Hippocampal formation (tissue), 2 donors: ENCODE measurements at places on chromosomes 2 and 18.

DNA sequence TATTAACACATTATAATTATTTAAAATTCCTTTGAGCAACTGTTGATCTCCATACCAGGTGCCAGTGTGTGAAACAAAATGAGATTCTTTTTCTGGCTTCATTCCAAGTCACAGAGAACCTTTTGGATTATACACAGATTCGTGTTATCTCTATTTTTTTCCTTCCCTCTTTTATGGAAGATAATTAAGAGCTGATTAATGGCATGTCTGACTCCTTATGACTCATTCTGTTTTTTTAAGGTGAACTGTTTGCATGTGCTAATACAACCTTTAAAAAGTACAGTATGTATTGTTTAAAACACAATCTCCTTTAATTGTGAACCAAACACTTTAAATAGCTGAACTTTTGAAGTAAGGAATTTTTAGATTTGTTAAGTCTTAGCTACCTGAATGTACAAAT lies 39.3 kb downstream of the PELI1 start:
- DNase-seq: no peak

GRCh38 chr2:170420961-170421687 lies 243.2 kb downstream of the MYO3B start:
- no peak for DNase-seq

DNA sequence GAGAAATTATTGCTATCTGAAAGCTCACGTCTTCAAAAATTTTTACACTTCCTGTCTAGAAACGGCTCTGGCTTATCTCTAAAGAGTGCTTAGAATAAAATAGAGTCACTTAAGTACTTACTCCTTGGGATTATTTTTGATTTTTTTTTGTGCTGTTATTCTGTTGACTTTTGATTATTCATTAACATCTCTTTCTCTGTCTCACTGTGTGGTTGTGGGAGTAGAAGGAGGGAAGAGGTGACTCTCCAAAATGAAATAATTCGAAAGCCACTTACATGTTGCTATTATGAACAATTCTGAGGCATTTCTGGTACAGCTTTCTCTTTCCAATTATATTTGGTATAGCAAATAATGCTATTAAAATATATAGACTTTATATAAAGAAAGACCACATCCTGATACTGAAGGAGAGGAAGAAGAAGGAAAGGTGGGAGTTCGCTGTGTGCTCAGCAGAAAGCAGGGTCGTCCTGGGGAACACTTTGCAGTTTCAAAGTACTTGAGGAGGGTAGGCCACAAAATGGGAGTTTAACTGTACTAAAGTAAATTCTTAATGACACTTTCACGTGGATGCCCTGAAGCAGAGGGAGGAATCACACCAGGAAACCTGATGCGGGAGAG lies 9.6 kb upstream of the MMADHC start:
- DNase-seq: no peak

DNA sequence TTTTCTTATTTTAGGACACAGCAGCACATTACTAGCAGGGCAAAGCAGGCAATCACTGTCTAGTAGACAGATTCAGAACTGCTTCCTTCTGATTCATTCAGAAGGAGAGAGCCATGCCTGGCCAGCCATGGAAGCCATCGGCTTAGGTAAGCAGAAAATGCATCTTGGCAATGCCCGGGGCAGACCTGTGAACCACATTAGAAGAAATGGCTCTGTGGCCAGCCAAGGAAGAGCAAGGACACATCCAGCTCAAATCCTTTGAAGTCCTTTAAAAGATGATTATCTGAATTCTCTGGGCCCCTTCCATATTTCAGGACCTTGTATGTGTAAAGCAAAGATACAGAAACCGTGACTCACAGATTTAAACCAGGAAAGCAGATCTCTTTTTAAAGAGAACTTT lies 227.4 kb downstream of the PID1 start:
- DNase-seq: no peak

DNA sequence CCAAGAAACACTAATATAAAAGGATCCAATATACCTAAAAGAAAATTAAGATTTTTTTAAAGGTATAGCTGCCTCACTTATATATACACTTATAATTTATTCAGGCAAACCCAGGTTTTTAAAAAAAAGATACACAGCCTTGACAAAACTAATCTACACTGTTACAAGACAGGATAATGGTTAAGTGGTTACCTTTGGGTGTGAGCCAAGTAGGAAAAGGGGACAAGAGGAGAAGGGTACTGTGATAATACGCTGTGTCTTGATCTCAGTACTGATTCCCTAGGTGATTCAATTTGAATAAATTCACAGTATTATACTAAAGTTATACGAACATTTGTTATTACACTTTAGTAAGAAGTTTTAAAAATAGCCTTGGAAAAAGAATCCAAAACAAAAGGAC lies 30.6 kb downstream of the KLHL41 start:
- no peak for DNase-seq

DNA sequence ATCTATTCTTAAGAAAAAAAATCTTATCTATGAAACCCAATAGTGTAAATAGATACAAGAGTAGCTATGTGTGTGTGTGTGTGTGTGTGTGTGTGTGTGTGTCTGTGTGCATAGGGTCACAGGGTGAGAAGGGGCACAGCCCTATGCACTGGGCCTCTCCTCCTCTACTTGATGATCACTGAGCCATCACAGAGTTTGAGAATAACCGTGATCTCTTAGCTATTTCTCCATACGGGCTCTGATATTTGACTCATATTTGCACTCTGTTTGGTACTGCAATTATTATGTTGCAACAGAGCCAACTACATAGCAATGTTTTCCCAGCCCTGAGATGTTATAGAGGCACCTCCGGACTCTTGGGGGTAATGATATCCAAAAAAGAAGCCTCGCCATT lies 28.8 kb upstream of the SLC40A1 start:
- no peak for DNase-seq

- no peak for DNase-seq
These were observed 34.2 kb upstream of the YPEL5 start for GRCh38 chr2:30112561-30112960.
